Occipital lobe (tissue), 3 donors: ENCODE measurements at places on chromosomes 5 and 9.

DNA sequence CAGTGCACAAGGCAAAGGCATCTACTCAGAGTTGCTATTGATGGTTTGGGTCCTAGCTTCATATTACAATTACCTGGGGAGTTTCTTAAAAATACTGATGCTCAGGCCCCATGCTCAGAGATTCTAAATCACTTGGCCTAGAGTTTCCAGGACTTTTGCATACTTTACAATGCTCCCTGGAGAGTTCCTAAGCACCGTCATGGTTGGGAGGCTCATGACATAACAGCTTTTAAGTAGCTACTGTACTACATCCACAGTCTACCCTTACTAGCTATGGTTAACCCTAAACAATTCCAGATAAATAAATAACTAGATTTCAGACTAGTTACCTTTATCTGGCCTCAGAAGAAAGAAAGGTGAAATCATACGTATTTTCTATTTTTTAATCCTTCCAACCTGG is 414.4 kb downstream of the PDE4D start:
- no peak for DNase-seq

DNA sequence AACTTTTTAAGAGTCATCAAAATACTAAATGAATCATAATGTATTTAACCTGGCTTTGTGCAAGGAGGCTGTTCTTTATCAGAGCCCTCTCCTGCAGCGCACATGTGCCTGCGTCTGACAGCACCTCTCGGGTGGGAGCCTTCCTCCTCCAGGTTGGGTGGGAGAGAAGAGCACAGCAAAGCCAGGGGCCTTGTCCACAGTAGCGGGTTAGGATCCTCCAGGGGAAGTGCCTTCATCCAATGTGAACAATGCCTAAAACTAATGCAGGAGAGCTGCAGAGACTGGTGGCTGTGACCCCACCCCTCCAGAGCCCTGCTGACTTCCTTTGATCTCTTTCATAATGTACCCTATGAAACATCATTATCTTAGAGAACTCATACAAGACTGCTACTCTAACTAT is 10.2 kb downstream of the UBE2QL1 start:
- no peak for DNase-seq

- DNase-seq, result no peak
These were observed 8.8 kb downstream of the AK8 start for GRCh38 chr9:132869266-132869665.

DNA sequence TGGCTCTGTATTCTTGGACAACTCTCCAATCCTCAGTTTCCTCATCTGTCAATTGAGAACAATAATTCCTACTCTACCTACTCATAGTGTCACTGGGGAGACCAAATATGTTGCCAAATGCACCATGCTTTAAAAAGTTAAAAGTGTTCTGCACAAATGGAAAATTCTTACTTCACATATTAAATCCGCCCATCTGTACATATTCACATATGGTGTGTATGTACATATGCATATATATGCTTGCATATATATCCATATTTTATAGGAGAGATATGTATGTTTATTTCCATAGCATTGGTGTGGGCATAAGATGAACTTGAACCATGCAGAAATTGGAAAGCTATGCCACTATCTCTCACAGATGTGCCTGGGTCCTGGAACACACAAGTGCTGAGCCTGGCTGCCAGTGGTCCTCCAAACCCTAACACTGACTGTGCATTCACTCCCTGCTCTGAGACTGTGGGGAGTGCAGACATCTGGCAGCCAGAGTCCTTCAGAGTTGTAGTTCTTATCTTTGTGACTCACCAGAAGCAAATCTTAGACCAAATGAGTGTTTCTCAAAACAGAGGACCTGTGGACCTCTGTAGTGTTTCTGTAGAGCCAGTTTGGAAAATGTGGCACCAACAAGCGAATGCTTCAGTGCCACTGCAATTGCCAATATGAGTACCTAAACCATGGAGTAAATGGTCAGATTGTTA is 168.7 kb downstream of the GRIA1 start:
- DNase-seq, result no peak

- no peak for DNase-seq
These were observed 103.2 kb upstream of the TARS1 start for GRCh38 chr5:33337637-33337992.

DNA sequence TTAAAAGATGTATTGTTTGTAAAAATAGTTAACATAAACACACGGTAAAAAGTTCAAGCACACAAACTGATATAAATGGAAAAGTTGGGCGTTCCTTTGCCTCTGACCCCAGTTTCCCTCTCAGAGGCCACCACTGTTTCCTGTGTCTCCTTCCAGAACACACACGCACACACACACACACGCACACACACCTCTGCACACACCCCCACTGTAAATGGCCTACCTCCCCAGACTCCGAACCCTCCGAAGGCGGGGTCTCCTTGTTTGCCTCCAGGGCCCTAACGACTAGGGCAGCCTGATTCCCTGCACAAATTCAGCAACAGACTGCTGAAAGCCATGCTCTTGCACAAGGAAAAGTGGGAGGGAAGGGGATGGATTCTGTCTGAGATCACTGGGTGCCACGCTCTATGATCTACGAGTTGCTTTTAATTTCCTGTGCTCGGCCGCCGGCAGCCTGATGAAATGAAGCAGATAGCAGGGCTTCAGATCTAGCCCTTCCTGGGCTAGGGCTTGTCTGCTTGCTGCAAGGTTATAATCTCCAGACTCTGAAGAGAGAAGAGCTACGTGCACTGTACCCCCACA is 184.0 kb upstream of the IL12B start:
- no peak for DNase-seq

GRCh38 chr5:137738947-137739346 is 3.1 kb upstream of the KLHL3 start:
- DNase-seq, result no peak
